ENCODE measurements at places on chromosomes 7 and 10.

- DNase-seq, result no peak
Observed at GRCh38 chr10:28530751-28531150, 2.2 kb upstream of the WAC start.

- no peak for DNase-seq
Observed at GRCh38 chr7:98514211-98515031, 102.7 kb upstream of the NPTX2 start.

DNA sequence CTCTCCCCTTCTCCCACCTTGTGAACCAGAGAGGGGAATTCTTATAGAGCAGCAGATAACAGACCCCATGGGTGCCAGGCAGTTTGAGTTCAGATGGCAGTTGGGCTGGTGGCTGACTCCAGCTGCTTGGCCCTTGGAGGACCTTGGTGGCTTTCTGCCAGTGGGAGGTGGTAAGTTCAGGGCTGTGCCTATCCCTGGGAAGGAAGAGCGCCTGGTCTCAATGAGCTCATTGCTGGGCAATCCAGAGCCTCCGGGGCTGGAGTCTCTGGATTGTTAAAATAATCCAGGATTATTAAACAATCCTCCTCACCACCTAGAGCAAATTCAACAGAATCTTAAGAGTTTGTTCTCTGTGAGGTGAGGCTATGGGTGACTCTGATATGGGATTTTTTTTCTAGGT lies 105.2 kb downstream of the FANK1 start:
- no peak for DNase-seq

- DNase-seq, result no peak
Observed at GRCh38 chr10:127125331-127125730, 71.1 kb downstream of the INSYN2A start.

GRCh38 chr7:47179812-47180515 lies 401.9 kb downstream of the TNS3 start:
- DNase-seq, result peak; percentile 36

DNA sequence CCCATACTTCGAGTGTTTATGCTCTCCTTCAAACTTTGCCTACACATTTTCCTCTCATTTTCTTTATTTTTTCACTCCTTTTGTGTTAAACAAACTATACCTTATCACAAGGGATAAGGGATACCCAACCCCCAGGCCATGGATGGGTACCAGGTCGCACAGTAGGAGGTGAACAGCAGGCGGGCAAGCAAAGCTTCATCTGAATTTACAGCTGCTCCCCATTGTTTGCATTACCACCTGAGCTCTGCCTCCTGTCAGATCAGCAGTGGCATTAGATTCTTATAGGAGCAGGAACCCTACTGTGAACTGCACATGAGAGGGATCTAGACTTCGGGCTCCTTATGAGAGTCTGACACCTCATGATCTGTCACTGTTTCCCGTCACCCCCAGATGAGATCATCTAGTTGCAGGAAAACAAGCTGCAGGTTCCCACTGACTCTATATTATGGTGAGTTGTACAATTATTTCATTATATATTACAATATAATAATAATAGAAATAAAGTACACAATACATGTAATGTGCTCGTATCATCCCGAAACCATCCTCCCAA lies 28.5 kb downstream of the ZC3HC1 start:
- DNase-seq, result no peak

- DNase-seq, result no peak
Observed at GRCh38 chr10:21473541-21473940, 51.9 kb downstream of the SKIDA1 start.

- DNase-seq, result no peak
Observed at GRCh38 chr10:104350127-104350635, 3.5 kb upstream of the CFAP58 start.

GRCh38 chr7:26368542-26368941 lies 76.9 kb downstream of the SNX10 start:
- no peak for DNase-seq

GRCh38 chr7:46205478-46205877 lies 284.4 kb upstream of the IGFBP3 start:
- no peak for DNase-seq

DNA sequence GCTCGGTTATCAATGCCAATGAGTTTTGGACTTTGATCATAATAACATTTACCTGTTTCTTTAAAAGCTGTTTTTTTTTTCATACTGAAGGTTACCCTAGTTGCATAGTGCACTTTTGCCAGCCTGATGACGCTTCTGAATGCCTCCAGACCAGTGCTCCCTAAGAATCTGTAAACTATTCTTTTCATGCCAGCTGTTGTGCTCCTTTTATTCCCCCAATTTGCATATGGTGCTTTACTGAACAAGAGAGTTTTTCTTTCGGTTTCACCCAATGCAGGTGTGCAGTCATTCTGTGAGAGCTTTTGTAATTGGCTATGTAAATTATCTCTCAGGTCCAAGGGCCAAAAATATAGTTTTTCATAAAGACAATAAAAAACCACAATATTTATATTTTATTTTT lies 48.1 kb upstream of the GLCCI1 start:
- no peak for DNase-seq

DNA sequence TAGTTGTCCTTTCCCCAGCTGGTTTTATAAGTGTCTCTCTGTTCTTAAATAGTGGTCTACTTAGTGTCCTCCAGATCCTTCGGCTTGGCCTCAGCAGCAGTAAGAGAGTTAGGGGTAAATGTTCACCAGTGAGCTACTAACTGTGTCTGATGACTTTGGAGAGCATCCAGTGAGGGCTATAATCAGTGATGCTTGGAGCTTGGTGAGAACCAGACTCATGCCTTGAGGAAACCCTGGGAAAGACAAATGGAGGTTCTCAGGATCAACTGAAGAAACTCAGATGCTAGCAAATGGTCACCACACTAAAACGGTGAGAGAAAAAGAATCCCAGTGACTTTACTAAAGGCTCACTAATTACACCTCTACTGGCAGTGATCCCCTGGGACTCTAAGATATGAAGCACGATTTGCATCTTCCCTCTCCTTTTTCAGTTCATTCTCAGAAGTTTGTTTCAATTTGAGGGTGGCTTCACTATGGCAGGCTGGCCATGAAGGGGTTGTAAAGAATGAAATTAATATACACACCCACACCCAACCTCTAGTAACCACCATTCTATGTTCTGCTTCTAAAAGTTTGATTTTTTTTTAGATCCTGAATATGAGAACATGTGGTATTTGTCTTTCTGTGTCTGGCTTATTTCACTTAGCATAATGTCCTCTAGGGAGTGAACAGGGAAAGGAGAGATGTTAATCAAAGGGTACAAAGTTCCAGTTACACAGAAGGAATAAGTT lies 177.9 kb downstream of the PDE1C start:
- DNase-seq, result no peak

DNA sequence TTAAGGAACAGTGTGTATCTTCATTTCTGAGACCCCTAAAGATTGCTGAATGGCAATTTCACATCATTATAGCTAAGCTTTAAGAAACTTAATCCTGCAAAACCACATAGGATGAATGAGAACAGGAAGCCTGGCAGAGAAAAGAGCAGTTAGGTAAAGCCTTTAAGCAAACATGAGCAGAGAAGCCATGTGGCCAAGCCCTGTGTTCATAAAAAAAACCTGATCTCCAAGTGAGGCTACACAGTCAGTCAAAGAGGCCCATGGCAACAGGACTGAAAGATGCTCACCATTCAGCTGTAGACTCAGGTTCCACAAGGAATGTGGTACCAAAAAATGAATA lies 9.3 kb downstream of the LIPA start:
- no peak for DNase-seq

DNA sequence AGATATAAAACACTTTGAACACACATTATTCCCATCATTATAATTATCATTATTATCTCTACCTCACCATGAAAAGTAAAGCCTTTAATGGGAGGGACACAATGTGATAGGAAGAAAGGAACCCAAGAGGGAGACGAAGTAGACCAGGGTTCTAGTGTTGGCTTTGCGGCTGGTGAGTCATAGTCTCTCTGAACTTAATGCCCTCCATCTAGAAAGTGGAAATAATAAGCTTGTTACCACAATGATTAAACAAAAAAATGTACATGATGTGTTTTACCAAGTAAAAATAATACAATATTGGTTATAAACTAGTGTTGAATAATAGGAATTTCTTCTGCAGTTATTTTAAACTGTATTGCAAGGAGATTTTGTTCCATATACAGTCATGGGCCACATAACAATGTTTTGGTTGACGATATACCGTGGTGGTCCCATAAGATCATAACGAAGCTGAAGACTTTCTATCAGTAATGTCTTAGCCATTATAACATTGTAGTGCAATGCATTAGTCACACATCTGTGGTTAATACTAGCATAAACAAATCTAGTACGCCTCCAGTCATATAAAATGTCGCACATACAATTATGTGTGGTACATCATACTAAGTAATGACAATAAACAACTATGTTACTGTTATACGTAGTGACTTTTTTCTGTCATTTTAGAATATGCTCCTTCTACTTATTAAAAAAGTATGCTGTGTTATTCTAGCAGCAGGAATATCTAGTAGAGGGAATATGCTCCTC lies 450.6 kb upstream of the SORCS1 start:
- DNase-seq, result no peak

GRCh38 chr7:26696978-26697377 lies 167.4 kb downstream of the SKAP2 start:
- no peak for DNase-seq

- no peak for DNase-seq
Observed at GRCh38 chr7:80220022-80220634, 85.5 kb downstream of the GNAI1 start.

DNA sequence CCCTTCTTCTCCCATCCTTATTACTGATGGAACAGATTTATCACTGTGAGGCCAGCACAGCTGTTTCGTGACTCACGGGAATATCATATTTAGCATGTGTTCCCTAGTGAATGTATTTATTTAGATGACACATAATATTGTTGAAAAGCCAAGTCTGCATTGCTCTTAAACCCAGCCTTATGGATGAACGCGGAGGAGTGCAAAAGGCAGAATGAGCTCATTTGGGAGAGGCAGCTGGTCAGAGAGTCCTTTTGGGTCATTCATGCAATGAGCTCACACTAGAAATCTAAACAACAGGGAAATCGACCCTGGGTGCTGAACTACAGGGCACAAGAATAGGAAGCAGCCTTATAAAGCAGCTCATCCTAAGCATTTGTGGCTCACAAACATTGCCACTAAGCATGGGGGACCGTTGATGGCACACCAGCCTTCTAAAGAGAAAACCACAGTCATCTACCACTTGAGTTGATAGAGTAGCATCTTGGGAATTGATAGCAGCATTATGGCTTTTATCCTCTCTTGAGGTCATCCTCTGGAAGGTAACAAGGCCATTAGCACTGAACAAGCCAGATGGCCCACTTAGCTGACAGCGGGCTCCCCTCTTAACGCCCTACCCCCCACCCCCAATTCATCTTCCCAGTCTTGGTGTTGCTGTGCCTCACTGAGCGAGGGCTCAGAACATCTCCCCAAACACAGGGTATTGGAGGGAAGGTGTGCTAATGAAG lies 32.9 kb upstream of the SDK1 start:
- DNase-seq, result peak; percentile 95

DNA sequence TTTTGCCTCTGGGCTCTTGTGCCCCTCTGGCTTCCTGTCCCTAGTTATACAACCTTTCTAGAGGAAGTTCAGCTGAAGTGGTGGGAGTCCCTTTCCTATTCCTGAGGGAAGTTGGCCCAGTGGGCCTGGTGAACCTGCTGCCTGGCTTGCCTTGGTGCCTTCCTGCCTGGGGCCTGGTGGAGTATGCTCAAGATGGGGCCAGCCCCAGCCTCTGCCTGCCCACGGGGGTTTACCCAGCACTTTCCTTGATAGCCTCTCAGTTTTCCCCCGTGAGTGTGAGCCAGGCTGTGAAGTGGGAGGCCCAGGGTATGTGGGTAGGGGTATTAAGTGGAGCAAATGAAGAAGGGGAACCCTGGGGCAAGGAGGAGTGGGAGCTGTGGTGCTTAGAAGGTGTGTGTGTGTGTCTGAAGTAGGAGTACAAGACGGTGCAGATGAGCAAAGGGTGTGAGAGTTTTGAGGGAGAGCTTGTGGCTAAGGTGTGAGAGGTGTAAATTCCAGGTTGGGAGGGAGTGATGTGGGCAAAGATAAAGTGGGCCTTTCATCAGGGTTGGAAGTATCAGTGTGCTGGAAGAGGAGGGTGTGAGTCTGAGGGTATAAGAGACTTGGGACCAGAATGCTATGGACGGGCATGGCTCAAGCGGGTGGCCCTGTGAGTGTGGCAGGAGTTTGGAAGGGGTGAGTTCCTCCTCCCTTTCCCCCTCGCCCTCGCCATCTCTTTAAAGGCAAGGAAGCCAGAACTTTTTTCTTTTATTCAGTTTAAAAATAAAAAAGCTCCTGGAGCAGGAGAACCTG lies 10.9 kb upstream of the PAX2 start:
- no peak for DNase-seq

DNA sequence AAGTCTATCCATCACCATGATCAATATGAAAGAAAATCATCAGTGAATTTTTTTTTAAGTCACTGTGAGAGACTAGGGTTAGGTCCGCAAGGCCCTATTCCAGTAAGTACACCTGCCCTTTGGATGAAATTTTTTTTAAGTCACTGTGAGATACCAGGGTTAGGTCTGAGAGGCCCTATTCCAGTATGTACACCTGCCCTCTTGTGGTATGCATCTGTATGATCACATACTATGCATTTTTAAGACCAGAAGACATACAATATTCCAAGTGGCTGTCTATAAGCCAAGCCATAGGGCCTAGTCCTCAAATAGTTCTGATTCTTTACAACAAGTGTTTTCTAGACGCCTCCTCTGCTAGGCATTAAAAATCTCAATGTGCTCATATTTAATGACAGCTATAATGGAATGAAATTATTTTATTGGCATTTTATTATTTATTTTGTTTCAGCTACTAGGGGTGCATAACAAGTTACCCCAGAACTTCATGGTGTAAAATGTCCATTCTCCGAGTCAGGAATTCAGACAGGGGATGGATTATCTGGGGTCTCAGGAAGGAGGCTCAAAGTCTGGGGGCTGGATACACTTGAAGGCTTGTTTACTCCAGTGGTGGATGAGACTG lies 53.1 kb downstream of the TEX36 start:
- peak; percentile 24 for DNase-seq

GRCh38 chr10:127720142-127720541 lies 16.8 kb upstream of the FOXI2 start:
- no peak for DNase-seq

DNA sequence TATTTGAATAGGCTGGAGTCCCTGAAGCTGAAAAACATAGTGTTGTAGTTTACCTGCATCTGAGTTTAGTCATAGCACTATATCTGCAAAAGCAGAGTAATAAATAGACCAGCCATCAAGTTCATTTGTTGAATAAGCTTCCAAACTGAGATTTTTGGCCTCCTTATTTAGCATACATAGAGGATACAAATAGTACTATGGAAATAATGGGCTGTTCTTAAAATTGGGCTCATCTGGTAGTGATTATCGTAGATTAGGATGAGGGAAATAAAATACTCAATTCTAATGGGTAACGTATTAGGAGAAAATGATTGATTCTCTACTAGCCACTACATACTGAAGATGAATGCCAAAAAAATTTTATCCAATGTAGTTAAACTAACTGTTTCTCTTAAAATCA lies 41.4 kb upstream of the TMEM196 start:
- no peak for DNase-seq

Data from Panc1 (cell line).